Neural progenitor cell (in vitro differentiated cells): ENCODE measurements at places on chromosomes 5 and 9.

- no peak for DNase-seq
These were observed 49.7 kb downstream of the VAV2 start for GRCh38 chr9:133942206-133942975.

DNA sequence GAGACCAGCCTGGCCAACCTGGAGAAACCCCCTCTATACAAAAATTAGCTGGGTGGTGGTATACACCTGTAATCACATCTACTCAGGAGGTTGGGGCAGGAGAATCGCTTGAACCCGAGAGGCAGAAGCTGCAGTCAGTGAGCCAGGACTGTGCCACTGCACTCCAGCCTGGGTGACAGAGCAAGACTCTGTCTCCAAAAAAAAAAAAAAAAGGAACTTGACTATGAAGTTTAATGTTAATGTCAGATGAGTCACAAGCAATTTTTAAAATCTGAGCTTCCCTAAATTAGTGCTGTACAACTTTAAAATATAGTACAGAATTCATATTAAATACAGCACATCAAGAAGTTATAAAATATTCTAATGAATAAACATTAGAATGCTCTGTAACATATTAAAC is 1.5 kb downstream of the MEIKIN start:
- no peak for DNase-seq

- DNase-seq: no peak
These were observed 210.7 kb upstream of the TNC start for GRCh38 chr9:115328677-115329076.

DNA sequence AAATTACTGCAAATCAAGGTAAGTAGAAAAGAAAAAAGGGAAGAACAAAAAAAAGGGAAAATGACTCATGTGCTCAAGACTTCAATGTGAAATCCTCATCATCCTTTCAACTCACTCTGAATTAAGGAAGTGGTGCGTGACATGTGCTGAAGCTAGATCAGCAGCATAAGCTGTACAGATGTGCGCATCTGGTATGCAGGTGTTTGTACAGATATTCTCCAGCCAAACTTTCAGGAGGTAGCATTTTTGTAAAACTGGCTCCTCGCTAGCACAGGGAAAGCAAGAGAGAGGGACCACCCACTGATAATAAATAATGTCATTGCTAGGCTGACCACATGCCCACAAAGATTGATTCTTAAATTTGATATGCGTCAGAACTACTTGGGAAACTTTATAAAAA is 253.9 kb upstream of the RGMB start:
- DNase-seq: no peak

- DNase-seq: no peak
These were observed 3.4 kb upstream of the COL15A1 start for GRCh38 chr9:98940276-98940675.

- no peak for DNase-seq
These were observed 156.4 kb upstream of the RUSC2 start for GRCh38 chr9:35333551-35333950.

- DNase-seq: no peak
These were observed 33.6 kb upstream of the LARP1 start for GRCh38 chr5:154721481-154722058.

- no peak for DNase-seq
These were observed 186.7 kb downstream of the NTRK2 start for GRCh38 chr9:84856181-84856632.
